ENCODE measurements at places on chromosomes 5 and 9. TPM values are rescaled to one million over a fixed set of nuclear protein-coding genes. Genes with fewer than 3 reads are reported as not detected.

DNA sequence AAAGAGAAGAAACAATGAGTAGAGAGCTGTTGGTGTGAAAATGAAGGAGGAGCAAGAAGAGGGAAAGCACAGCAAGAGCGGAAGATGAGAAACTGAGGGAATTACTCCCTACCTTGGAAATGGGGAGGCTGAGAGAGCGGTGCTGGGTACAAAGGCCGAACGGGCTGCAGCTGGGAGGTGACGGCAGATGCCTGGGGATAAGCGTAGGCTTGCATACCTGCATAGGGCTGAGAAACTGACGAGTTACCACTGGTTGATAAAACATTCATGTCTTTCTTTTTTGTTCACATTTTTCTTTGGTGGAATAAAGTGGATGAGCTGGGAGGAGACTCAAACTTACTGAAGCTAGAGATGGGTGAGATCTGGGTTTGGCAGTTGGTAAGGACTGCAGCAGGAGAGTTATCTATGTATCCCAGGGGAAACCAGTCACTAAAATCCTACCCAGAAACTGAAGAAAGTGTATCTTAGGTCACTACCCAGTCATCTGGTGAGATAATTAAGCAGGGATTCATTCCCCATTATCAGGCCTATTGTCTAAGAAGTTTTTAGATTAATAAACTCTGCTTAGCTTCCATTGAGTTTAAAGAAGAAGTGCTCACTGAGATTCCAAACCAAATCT, 34.8 kb downstream of the FKBP15 start:
- DNase-seq, result no peak

- no peak for DNase-seq
Observed at GRCh38 chr5:150278046-150278730, 11.4 kb downstream of the CAMK2A start.

GRCh38 chr9:71638627-71639026, 129.7 kb downstream of the CEMIP2 start:
- no peak for DNase-seq

DNA sequence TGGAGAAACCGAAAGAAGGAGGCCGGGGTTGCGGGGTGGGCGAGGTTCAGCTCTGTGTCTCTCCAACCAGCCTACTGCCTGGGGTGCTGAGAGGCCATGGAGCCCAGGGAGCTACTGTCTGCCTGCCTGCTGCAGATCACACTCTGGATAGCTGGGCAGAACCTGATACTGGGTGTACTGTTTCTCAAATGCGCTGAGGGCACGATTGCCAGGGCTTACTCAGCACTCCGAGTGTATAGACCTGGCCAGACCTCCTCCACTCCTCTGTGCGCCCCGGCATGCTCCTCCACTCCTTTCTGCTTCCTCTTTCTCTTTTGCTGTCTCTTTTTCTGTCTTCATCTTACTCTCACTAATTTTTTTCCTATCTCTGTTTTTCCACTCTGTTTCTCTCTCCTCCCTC, 215.1 kb downstream of the PAPPA start:
- no peak for DNase-seq

GRCh38 chr9:286071-286740, 71.5 kb downstream of the DOCK8 start:
- no peak for DNase-seq

- DNase-seq, result no peak
Observed at GRCh38 chr9:23822261-23823169, 3.5 kb downstream of the ELAVL2 start.

GRCh38 chr9:4499917-4500316, 9.6 kb downstream of the SLC1A1 start:
- DNase-seq, result no peak

IL4 gene
- polyA plus RNA-seq, result not detected

FCN2 gene
- polyA plus RNA-seq, result 0.95 TPM

OLFML2A gene
- 20.6 TPM for polyA plus RNA-seq

PROB1 gene
- 3.2 TPM for polyA plus RNA-seq

FAM13B gene
- polyA plus RNA-seq, result 63.4 TPM

Measured in left renal cortex interstitium (tissue), 4 donors.